ENCODE measurements at places on chromosomes 4 and X. TPM values are rescaled to one million over a fixed set of nuclear protein-coding genes. Genes with fewer than 3 reads are reported as not detected.

The PNCK gene
- total RNA-seq = not detected

DNA sequence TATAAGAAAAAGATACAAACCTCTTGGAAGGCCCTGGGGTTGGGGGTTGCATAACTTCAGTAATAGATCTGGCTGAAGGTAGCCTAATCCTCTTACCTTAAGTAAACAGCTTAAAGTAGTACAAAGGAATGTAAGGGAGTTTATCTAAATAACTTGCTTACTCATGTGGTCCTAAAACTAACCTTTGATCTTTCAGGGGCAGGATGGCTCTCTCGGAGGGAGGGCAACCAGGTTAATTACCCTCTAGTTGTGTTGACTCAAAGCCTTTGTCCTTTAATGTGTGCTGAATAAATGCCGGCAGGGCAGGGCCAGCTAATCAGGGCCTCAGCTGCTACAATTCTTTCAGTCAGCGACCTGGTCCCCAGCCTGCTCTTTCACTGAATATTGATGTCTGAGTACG lies 822.0 kb upstream of the SLIT2 start:
- DNase-seq = no peak

GRCh38 chr4:6241062-6241845 lies 28.4 kb upstream of the WFS1 start:
- no peak for DNase-seq

The NUP62CL gene
- total RNA-seq = 2.2 TPM

The HELT gene
- total RNA-seq = not detected

The WAS gene
- 0.57 TPM for total RNA-seq

The KDR gene
- 0.48 TPM for total RNA-seq

The LDB2 gene
- 4.6 TPM for total RNA-seq

The SLC38A5 gene
- total RNA-seq = 3.5 TPM

GRCh38 chr4:89270792-89271191 lies 36.8 kb downstream of the GPRIN3 start:
- DNase-seq = no peak

The NDUFC1 gene
- 32.5 TPM for total RNA-seq

GRCh38 chrX:25144043-25144940 lies 128.5 kb upstream of the ARX start:
- DNase-seq = peak; percentile 39

The TRPC5OS gene
- not detected for total RNA-seq

- peak; percentile 66 for DNase-seq
Observed at GRCh38 chrX:124217304-124218251, 114.9 kb upstream of the TEX13D start.

- DNase-seq = peak; percentile 27
Observed at GRCh38 chr4:188113156-188113555, 3.8 kb upstream of the TRIML2 start.

The OTUD4 gene
- total RNA-seq = 5.0 TPM

DNA sequence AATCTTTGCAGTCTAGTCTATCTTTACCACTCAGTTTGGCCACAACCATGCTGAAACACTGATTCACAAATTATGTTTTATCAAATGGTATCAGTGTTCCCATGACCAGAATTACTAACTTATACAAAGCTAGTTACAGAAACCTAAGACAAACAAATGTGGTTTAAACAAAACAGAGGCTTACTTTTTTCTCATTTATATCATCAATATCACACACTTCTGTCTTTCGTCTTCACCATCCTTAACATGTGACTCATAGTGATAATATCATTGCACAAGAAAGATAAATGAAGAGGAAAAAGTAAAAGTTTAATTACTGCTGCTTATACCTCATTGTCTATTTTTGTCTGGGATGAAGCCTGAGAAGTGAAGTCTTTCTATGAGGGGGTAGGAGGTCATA lies 406.6 kb downstream of the PCDH10 start:
- DNase-seq = no peak

The STX18 gene
- total RNA-seq = 48.1 TPM

- DNase-seq = no peak
Observed at GRCh38 chr4:26785810-26786209, 74.8 kb upstream of the STIM2 start.

The TNMD gene
- total RNA-seq = not detected

GRCh38 chrX:31199056-31199839 lies 127.4 kb upstream of the FTHL17 start:
- no peak for DNase-seq

The BMP2K gene
- 17.5 TPM for total RNA-seq

DNA sequence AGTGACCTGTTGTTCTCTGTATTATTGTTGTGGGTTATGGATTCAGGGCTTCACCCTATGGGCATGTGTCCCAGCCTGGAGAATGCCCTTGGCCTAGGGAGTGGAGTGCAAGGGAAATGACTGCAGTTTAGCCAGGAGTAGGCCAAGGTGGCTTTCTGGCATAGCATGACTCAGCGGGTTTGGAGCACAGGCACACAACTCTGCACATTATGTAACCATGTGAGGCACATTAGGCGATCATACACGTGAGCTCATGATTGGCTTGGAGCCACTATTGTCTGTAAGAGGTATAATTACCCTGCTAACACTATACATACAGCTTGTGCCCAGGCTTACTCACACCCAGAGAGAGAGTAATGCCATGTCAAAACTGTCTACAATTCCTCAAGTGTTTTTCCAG lies 35.1 kb upstream of the TACR3 start:
- DNase-seq = no peak

The VCX3B gene
- total RNA-seq = not detected

GRCh38 chr4:38084877-38085711 lies 124.9 kb downstream of the PTTG2 start:
- no peak for DNase-seq

- peak; percentile 35 for DNase-seq
Observed at GRCh38 chr4:73869130-73870055, at the start of gene CXCL1. Gene CXCL1 (plus strand): TSS chr4:73869393. CDS start chr4:73869471, 78 bp downstream.

GRCh38 chrX:65985922-65986588 lies 53.8 kb downstream of the VSIG4 start:
- peak; percentile 7 for DNase-seq

DNA sequence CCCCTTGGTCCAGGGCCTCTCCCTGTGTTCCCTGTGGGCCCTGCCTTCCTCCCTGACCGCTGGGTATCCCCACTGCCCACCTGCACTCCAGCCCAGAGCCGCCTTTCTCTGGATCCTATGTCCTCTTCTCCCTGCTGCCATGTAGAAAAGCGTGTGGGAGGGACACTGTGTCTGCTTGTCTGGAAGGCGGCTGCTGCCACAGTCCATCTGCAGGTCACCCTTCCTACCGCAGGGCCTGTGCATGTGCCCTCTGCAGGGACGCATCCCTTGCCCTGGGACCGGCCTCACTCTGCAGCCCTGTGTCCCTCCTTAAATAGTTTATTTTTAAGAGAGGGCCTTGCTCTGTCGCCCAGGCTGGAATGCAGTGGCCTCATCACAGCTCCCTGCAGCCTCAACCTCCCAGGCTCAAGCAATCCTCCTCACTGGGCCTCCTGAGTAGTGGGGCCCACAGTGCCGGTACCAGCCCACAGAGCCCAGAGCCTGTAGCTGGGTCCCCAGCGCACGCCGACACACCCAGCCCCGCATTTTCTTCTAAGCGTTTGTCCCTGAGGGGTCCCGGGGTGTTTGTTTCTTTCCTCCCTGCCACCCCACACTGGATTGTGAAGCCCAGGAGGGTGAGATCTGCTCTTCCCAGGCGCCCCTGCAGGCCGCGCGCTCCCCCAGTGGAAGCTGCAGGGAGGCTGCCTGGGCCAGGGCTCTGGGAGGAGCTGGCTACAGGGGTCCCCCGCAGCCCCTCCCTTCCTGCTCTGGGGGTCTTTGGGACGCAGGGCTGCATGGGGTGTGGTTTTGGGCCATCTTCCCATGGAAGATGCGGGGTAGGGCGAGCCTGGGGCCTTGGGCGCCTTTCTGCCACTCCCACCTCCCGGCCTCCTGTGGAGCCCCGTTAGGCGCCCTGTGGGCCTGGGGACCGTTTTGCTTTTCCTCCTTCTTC lies 12.8 kb upstream of the NAT8L start:
- DNase-seq = peak; percentile 3

- DNase-seq = no peak
Observed at GRCh38 chr4:123698556-123698955, 302.0 kb downstream of the SPRY1 start.

DNA sequence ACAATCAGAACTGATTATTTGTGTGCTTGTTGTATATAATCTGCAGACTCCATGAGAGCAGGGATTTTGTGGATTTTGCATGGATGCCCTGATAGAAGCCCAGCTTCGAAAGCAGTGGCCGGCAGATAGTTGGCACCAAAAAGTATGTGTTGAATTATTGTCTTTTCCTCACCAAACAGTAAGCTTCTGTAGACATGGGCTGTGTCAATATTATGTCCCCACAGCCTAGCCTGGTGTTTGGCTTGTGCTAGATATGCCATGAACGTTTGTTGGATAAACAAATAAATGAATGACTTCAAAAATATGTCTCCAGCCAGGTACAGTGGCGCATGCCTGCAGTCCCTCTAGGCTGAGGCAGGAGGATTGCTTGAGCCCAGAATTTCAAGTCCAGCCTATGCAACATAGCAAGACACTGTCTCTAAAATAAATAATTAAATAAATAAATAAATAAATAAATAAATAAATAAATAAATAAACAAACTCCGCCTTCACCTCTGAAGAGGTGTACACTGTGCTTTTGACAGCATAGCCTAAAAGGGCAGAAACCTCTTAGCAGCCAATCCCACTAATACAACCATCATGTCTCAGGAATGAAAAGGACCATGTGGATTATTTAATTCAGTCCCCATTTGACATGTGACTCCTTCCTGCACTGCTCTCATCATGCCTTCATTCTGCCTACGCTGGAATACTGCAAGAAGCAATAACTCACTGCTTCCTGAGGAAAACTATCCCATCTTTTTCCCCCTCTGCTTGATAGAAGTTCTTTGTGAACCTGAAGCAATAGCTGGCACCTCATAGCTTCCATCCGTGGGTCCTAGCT lies 335.2 kb downstream of the FBXW7 start:
- no peak for DNase-seq

- DNase-seq = no peak
Observed at GRCh38 chrX:76202471-76202870, 29.6 kb downstream of the PBDC1 start.

- DNase-seq = peak; percentile 36
Observed at GRCh38 chr4:38188631-38189101, 228.5 kb downstream of the PTTG2 start.

DNA sequence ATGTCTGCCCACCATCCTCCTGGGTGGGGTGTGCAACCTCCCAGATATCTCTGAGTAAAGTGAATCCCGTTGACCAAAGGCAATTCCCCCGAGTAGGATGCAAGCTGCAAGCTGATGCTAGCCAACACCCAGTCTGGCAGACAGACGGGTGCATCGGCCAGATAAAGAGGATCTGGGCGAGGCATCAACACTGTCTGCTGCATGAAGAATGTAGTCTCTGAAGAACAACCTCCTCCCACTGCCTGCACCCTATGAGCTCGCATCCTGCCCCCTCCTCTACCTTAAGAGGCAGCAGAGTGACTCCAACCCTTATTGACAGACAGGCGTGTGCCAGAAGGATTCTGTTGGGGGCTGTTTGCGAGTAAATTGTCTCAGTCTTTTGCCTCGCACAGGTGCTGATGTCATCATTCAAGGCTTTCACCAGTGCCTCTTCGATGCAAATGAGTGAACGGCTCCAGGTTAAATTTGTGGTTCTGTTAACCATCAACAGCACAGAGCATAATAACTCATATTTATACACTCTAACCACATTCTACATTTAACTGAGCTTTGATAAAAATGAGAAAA lies 546.9 kb downstream of the BCOR start:
- no peak for DNase-seq

DNA sequence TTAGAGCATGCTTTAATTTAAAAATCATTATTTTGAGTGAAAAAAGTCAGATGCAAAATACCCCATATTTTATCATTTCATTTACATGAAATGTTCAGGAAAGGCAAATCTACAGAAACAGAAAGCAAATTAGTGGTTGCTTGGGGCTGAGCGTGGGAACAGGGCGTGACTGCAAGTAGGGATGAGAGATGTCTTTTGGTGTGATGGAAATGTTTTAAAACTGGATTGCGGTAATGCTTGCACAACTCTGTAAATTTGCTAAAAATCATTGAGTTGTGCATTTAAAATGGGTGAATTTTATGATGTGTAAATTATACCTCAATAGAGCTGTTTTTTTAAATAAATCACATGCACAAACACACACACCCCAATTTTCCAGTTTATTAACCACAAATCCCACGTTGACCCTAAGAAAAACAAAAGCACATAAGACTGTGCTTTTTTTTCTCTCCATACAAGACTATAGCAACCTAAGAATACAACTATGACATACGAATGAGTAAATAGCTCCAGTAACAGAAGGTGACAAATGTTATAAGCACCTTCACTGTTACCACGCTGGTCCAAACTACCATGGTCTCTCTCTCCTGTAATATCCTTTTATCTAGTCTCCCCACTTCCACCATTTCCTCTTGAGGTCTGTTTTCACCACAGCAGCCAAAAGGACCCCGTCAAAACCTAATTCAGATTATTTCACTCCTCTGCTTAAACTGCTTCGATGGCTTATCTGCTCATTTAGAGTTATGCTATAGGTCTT lies 37.2 kb downstream of the FRMD7 start:
- DNase-seq = no peak

The ABLIM2 gene
- total RNA-seq = 0.23 TPM
